ENCODE measurements at places on chromosomes 13 and 19.

DNA sequence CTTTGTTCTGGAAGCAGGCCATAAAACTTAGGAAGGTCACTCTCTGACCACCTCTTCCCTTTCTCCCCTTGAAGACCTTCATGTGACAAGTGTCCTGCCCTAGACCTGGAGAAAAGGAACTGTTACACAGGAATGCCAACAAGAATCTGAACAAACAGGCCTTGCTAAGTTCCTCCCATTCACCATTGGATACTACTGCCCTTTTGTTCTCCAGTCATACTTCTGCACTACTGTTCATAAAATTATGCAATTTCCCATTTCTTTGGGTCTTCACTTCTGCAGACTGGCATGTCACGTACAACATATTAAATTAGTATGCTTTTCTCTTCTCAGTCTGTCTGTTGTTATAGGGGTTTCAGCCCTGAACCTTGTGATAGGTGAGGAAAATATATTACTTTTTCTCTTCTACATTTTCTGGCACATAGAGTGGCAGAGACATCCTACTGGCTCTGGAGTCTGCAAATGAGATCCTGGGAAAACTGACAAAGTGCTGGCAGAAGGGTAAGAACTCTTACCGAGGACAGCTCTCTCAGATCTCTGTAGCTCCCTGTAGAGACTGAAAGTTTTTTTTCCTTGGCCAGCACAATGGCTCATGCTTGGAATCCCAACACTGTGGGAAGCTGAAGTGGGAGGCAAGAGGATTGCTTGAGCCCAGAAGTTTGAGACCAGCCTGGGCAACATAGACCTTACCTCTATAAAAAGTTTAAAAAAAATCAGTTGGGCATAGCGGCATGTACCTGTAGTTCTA, 87.6 kb upstream of the SPRY2 start:
- H3K36me3 ChIP-seq, result no peaks in the 10 kb centered on the region
- no peaks in the 10 kb centered on the region for H3K4me1 ChIP-seq
- DNase-seq, result no peak
- no peak overlapping the region for H3K4me3 ChIP-seq
- H3K27ac ChIP-seq, result no peak overlapping the region

- no peaks in the 10 kb centered on the region for H3K4me1 ChIP-seq
- H3K27me3 ChIP-seq, result no peaks in the 10 kb centered on the region
- no peak overlapping the region for H3K4me3 ChIP-seq
These were observed 67.9 kb downstream of the FOXO1 start for GRCh38 chr13:40598569-40598968.

- no peak overlapping the region for H3K27ac ChIP-seq
- no peaks in the 10 kb centered on the region for H3K4me1 ChIP-seq
- no peaks in the 10 kb centered on the region for H3K27me3 ChIP-seq
- no peak overlapping the region for H3K4me3 ChIP-seq
These were observed 32.4 kb downstream of the RASA3 start for GRCh38 chr13:114099918-114100445.

- H3K27ac ChIP-seq, result no peak overlapping the region
- no peaks in the 10 kb centered on the region for H3K4me1 ChIP-seq
These were observed 401.7 kb downstream of the IRS2 start for GRCh38 chr13:109384491-109385241.

GRCh38 chr13:77213644-77214043, 113.2 kb downstream of the MYCBP2 start:
- 0 out of 2 replicates have a peak, but pooled peaks cover 3% of the 10 kb centered on the region for H3K4me1 ChIP-seq
- H3K27ac ChIP-seq, result no peak overlapping the region
- DNase-seq, result peak; percentile 4
- no peak overlapping the region for H3K4me3 ChIP-seq

DNA sequence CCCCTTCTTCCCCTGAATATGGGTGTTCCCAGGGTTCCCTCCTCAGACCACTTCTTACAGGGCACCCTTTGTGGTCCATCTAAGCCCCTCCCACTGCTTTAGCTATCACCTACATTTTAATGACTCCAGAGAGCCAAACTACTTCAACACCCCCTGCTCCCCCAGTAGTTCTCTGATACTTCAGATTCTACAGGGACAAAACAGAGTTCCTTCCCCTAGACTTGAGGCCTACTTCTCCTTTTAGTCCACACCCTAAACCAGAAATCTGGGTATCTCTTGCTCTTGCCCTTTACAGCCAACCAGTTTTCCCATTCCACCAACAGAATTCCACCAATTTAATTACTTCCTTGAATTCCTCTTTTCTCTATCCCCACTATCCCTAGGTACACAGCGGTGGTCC, 107.2 kb downstream of the KCNRG start:
- no peaks in the 10 kb centered on the region for H3K36me3 ChIP-seq
- peaks cover 10% of the 10 kb centered on the region for H3K4me1 ChIP-seq
- H3K27me3 ChIP-seq, result no peaks in the 10 kb centered on the region
- DNase-seq, result no peak

DNA sequence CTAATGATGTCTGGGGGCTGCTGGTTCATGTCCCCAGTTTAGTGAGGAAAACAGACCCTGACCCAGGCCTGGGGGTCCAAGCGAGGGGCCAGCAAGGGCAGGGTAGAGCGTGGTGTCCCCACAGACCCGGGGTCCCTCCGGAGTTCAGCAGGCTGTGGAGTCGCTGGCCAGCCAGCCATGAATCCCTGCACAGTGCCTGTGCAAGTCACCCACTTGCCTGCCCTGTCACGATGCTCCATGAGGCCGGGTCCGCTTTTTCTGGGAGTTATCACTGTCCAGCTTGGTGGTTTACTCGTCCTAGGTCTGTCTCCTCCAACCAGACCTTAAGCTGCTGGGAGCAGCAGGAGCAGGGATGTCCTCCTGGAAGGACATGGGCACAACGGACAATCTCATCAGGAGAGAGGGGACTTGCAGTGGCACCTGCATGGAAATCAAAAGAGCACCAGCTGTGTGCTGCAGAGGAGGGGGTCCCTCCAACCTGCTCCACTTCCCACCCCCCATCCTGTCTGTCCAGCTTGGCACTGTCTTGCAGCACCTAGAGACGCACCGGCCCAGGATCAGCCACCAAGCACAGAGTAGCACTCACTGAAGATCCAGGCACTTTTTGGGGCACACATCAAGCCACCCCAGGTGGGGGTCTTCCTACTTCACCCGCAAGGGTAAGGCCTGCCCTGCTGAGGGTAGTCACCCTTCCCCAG, 121.8 kb downstream of the URI1 start:
- no peak overlapping the region for H3K27ac ChIP-seq
- H3K4me3 ChIP-seq, result no peak overlapping the region
- DNase-seq, result no peak
- H3K36me3 ChIP-seq, result no peaks in the 10 kb centered on the region
- H3K4me1 ChIP-seq, result no peaks in the 10 kb centered on the region
- H3K27me3 ChIP-seq, result peaks cover 18% of the 10 kb centered on the region

- DNase-seq, result no peak
- no peak overlapping the region for H3K27ac ChIP-seq
- no peak overlapping the region for H3K4me3 ChIP-seq
- no peaks in the 10 kb centered on the region for H3K4me1 ChIP-seq
These were observed 1042.9 kb downstream of the UQCRFS1 start for GRCh38 chr19:28170066-28170465.

- peaks cover 9% of the 10 kb centered on the region for H3K4me1 ChIP-seq
- DNase-seq, result no peak
- H3K36me3 ChIP-seq, result no peaks in the 10 kb centered on the region
- no peak overlapping the region for H3K4me3 ChIP-seq
These were observed 60.3 kb upstream of the RNF113B start for GRCh38 chr13:98237331-98237730.

DNA sequence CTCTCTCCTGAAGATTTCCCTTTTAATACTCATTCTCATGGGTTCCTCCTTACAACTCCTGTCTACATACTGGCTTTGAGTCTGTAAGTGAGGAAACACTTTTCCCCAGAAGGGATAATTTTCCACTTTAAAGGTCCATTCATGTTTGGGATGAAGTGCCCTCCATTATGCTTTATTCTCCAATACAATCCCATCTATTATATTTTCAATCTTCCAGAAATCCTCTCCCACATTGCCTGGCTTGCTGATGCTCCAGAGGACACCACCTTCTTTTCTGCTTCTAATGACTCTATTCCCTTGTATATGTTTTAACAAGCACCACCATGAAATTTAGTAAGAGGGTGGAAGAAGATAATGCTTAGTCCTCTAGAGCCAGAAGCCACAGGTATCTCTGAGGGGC, 92.7 kb upstream of the NBEA start:
- H3K4me1 ChIP-seq, result no peaks in the 10 kb centered on the region
- no peaks in the 10 kb centered on the region for H3K36me3 ChIP-seq
- no peak for DNase-seq
- no peak overlapping the region for H3K4me3 ChIP-seq
- H3K27me3 ChIP-seq, result no peaks in the 10 kb centered on the region

DNA sequence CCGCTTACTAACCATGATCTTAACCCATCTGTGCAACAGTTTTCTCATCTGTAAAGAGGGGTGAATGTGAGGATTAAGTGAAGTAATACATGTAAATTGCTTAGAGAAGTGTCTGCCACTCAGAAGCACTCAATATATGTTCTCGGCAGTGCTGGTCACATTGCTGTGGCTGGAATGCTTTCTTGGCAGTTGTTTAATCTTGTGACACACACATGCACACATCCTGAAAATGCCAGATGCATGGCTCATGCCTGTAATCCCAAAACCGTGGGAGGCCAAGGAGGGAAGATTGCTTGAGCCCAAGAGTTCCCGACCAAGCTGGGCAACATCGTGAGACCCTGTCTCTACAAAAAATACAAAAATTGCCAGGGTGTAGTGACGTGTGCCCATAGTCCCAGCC, 4.9 kb upstream of the DMKN start:
- peak; percentile 84 for DNase-seq
- H3K36me3 ChIP-seq, result no peaks in the 10 kb centered on the region
- H3K27ac ChIP-seq, result peak overlapping the region; percentile 38
- no peaks in the 10 kb centered on the region for H3K27me3 ChIP-seq

GRCh38 chr13:112896736-112897602, 72.0 kb upstream of the MCF2L start:
- H3K27me3 ChIP-seq, result peaks cover 6% of the 10 kb centered on the region
- no peaks in the 10 kb centered on the region for H3K4me1 ChIP-seq
- H3K27ac ChIP-seq, result no peak overlapping the region
- H3K4me3 ChIP-seq, result no peak overlapping the region
- no peaks in the 10 kb centered on the region for H3K36me3 ChIP-seq
- no peak for DNase-seq

DNA sequence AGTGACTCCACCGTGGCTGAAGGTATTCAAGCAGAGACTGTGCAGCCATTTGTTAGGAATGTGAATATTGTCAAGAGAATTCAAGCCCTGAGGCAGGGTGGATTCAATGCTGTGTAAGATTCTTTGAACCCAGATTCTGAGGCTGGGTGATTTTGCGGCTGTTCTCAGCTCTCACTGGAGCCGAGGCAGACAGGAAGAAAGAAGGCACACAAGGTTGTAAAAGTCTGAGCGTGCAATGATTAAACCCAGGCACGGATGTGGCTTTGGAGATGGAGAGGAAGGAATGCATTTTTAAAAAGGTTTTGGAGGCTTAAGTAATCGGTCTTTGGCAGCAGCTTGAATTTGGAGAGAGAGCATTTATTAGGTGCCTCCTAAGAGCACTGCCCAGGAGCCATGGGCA, 187.9 kb downstream of the KATNAL1 start:
- no peaks in the 10 kb centered on the region for H3K27me3 ChIP-seq
- peak overlapping the region; percentile 47 for H3K27ac ChIP-seq
- H3K4me3 ChIP-seq, result peak overlapping the region; percentile 49
- peak; percentile 82 for DNase-seq
- no peaks in the 10 kb centered on the region for H3K36me3 ChIP-seq

DNA sequence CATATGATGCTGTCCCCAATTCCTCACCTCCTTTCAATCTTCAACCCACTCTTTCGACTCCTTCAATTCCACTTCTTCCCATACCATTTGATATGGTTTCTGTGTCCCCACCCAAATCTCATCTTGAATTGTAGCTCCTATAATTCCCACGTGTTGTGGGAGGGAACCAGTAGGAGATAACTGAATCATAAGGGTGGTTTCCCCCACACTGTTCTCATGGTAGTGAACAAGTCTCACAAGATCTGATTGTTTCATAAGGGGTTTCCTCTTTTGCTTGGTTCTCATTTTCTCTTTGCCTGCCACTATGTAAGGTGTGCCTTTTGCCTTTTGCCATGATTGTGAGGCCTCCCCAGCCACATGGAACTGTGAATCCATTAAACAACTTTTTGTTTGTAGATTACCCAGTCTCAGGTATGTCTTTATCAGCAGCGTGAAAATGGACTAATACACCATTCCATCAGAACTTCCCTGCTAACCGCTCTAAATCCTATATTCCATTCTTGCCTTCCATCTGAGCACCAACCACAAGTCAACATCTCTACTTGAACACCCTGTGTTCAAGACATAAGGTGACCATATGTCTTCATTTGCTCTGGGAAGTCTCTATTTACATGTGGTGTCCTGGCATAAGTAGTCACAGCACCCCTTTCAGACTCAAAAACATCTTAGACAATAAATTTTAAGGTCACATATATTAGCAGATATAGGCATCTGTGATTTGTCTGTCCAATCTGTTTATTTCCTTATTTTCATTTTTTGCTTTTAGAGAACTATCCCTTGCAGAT, 122.9 kb downstream of the TSHZ3 start:
- H3K27ac ChIP-seq, result no peak overlapping the region
- no peak for DNase-seq
- H3K27me3 ChIP-seq, result no peaks in the 10 kb centered on the region
- no peak overlapping the region for H3K4me3 ChIP-seq
- no peaks in the 10 kb centered on the region for H3K4me1 ChIP-seq

- H3K4me1 ChIP-seq, result no peaks in the 10 kb centered on the region
- no peak for DNase-seq
- H3K27me3 ChIP-seq, result no peaks in the 10 kb centered on the region
These were observed 27.0 kb downstream of the TEX29 start for GRCh38 chr13:111347438-111347837.

- H3K27me3 ChIP-seq, result no peaks in the 10 kb centered on the region
- peaks cover 72% of the 10 kb centered on the region for H3K4me1 ChIP-seq
- peak overlapping the region; percentile 79 for H3K27ac ChIP-seq
- DNase-seq, result no peak
- H3K4me3 ChIP-seq, result peak overlapping the region; percentile 55
- no peaks in the 10 kb centered on the region for H3K36me3 ChIP-seq
These were observed 5.0 kb downstream of the MLLT1 start for GRCh38 chr19:6274756-6275155.

DNA sequence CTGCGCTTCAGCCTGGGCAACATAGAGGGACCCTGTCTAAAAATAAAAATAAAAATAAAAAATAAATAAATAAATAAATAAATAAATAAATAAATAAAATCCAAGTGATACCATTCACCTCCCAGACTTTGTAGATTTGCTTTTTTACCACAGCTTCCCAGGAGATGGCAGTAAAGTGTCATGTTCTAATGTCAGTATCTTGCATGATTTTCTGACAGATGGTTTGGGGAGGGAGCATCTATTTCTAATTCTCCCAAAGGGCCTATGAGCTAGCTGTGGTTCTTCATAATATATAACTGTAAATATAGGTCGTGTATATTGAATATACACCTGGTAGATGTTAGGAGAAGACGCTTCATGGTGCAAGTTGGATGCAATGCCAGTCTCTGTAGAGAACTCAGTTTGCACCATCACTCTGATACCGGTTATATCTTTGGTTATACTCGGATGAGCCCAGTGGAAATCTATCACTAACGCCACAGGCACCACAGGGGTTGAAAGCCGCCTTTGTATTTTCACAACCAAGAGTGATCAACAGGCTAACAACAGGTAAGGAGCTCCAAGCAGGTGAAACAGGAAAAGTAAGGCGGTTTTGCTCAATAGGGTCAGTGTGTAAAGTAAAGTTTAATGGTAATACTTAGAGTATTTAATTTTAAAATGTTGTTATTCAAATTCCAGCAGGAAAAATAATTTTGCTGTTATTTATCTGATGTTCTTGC, 13.9 kb downstream of the APLP1 start:
- H3K36me3 ChIP-seq, result no peaks in the 10 kb centered on the region
- no peak overlapping the region for H3K27ac ChIP-seq
- peak; percentile 71 for DNase-seq
